Activated CD4-positive, alpha-beta T cell treated with anti-CD3 and anti-CD28 coated beads for 36 hours (primary cell): ENCODE measurements at places on chromosomes 13 and 19. TPM values are rescaled to one million over a fixed set of nuclear protein-coding genes. Genes with fewer than 3 reads are reported as not detected.
A peak's percentile ranks its signal among the peaks of the same experiment; 100 is the strongest.

The CCDC70 gene
- total RNA-seq: not detected

GRCh38 chr13:40077396-40078027 lies 422.1 kb downstream of the COG6 start:
- DNase-seq: no peak

DNA sequence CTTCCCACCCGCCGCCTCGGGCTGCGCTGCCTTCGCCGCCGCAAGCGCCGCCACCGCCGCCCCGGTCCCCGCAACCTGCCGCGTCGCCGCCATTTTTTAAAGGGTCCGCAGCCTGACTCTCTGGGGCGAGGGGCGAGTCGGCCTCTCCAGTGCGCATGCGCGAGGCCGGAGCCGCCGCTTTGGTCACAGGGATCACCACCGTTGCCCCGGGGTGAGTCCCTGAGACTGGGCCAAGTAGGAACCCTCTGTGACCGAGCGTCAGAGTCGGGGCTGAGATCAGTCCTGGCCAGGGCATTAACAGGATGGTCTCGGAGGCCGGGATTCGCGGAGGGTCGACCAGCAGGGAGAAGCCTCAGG lies 42.6 kb downstream of the ZNF146 start:
- DNase-seq: no peak

DNA sequence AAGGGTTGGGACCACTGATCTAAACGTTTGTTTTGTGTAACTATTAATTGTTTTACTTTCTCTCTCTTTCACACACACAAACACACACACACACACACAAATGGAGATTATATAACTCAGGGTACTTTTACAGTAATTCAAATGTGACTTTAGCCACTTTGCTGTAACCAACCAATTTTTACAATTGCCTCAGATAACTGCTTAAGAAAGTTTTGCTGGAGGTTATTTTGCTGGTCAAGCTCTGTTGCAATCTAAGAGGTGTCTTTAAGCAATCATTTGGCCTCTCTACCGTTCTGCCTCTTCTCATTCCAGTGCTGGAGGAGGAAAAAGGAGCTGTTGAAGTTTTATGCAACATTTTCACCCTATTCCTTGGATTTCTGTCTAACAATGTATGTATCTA lies 63.0 kb downstream of the TBC1D4 start:
- DNase-seq: no peak

GRCh38 chr13:108225440-108225839 lies 7.2 kb downstream of the ABHD13 start:
- DNase-seq: no peak

DNA sequence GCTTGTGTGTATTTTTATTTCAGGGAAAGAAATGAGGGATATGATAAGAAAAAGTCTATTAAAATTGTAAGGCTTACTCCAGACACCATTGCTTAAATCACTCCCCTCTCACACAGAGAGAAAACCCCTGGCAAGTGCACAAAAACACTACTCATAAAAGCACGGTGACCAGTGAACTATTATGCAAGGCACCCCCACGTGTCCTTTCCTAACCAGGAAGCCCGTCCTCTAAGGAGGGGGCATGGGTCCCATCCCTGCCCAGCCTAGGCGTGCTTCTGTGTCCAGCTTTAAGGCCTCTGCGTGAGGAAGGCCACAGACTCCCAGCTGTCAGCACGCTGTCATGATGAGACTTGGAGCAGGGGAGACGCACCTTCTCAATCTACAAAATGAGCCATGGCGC lies 83.5 kb downstream of the SLC7A1 start:
- no peak for DNase-seq

DNA sequence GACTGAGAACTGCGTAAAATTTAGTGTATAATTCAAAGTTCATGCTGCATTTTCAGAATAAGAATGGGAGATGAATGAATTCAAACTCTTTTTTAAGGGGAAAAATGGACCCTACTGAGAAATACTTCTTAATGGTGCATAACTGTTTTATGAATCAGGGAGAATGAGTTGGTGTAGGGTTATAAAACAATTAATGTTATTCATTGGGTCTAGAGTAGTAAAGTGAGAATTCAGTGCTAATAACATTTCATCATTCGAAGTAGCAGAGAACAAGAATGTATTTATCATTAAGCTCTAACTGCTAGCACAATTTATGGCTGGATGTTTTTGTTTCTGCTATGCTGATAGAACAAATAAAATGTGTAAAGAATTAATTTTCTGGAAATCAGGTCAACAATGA lies 310.2 kb downstream of the SLITRK5 start:
- no peak for DNase-seq

DNA sequence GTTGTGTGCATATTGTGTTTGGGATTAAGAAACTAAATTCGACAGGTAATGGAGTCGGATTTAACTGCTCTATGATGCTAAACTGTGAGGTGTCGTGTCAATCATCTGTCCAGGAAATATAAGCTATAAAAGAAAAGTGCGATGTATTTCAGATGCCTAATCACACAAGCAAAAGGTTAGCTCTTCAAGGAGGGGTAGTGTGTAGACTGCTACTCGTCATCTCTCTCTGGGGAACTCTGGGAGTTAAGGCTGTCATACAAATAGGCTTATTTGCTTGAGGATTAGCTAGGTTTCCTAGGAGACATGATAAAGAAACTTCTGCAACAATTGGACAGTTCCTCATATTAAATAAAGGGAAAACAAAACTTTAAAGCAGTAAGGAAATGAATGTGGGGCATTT lies 462.1 kb downstream of the OLFM4 start:
- DNase-seq: no peak

DNA sequence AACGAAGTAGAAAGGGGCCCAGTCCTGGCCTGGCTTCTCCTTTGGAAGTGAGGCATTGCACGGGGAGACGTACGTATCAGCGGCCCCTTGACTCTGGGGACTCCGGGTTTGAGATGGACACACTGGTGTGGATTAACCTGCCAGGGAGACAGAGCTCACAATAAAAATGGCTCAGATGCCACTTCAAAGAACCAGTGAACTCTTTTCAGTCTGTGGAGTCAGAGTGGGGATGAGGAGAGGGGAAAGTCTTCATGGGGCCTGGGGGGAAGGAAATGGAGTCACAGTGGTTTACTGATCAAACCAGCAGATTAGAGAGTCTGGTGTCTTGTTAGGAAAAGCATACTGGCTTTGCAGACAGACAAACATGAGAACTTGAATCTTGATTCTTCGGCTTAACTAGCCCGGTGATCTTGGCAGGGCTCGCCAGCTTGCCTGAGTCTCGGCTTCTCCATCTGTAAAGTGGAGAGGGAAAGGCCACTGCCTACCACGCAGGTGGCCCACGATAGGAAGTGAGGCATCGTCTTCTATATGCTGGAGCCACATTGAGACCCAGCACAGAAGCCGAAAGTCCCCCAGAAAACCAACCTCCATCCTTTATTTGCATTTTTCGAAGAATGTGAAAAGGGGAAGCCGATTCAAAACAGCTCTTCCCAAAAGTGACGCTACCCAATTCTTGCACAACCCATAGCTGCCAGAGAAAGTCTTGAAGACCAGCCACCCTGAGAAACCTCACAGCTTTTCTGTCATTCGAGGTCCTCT lies at the start of gene FFAR1:
TSS of gene FFAR1 (plus strand) at position 732 of the 759 bp plus-strand sequence. CDS start 3,650 bp downstream, outside the sequence.
- DNase-seq: peak; percentile 85

GRCh38 chr13:74681891-74682290 lies 547.7 kb upstream of the KLF12 start:
- DNase-seq: no peak

GRCh38 chr19:13670846-13671245 lies 93.5 kb upstream of the MRI1 start:
- DNase-seq: no peak

DNA sequence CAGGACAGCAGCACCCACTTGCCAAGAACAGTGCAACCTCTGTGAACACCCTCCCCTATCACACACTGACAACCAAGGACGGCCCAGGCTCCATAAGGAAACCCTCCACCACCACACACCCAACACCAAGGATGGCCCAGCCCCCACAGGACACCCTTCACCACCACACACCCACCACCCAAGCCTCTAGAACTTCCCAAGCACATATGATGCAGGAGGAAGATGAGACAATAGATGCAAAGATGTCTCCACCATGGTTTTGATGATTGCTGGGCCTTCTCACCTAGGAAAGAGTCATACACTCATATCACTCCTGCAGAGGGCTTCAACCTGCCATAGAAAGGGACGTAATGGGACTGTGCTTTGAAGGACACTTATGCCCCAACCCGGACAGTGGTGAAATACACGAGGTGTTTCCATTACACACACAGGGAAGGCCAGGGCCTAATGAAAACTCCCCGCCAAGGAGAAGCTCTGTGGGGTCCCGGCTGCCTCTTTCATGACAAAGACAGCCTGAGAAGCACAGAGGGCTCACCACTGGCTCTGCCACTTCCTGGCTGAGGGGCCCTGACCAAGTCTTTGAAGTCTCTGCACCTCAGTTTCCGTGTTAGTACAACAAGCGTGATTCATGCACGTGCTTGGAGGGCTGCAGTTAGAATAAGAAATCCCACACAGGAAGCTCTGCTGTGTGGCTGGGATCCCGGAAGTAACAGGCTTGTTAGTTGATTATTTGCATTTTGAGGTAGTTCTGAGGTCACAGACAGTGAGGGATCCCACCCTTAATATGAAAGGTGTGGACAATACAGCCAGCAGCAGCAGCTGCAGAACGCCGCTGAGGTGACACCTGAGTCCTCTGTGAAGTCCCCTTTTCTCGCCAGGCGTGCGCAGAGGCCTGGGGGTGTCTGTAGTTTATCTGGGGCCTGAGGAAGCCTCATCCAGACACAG lies 61.9 kb upstream of the ATP12A start:
- DNase-seq: peak; percentile 81

The CEACAM7 gene
- not detected for total RNA-seq

GRCh38 chr13:41668130-41668757 lies 210.9 kb downstream of the RGCC start:
- peak; percentile 37 for DNase-seq

The CEACAM21 gene
- total RNA-seq: 27.6 TPM

The KHSRP gene
- total RNA-seq: 380 TPM

DNA sequence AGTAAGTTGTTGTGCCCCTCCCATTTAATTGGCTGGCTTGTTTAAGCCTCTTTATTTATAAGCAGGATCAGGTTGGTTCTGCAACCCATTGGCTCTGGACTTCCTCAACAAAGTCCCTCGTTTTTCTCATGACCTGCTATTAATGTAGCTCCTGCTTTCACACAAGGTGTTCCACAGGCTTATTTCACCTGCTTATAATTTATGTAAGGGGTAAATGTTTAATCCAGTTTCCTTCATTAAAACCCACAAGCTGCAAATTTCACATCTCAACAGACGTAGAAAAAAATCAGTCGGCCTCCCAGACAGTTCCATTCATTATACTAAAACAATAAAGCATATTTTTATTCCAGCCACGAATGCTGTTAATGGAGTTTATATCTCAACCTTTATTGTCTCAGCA lies 86.1 kb downstream of the TBC1D4 start:
- DNase-seq: no peak

GRCh38 chr19:7145494-7145893 lies 76.0 kb downstream of the ZNF557 start:
- DNase-seq: no peak

GRCh38 chr13:93715866-93716265 lies 489.3 kb downstream of the GPC6 start:
- DNase-seq: no peak

DNA sequence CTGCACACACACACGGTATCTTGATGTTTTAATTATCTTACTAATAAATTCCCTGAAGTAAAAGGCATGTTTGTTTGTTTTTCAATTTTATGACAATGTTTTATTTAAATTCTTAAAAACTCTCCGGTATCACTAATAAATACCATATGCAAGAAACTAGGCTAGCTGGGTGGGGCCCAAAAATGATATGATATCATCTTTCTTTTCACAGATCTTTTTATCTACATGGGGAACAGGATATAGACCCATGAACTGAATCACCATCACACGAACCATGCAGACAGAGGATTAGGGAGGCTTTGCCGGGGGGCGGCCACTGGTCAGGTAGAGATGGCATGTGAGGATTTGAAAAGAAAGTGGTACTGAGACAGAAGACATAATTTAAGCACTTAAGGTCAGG lies 266.4 kb downstream of the ENOX1 start:
- DNase-seq: no peak

DNA sequence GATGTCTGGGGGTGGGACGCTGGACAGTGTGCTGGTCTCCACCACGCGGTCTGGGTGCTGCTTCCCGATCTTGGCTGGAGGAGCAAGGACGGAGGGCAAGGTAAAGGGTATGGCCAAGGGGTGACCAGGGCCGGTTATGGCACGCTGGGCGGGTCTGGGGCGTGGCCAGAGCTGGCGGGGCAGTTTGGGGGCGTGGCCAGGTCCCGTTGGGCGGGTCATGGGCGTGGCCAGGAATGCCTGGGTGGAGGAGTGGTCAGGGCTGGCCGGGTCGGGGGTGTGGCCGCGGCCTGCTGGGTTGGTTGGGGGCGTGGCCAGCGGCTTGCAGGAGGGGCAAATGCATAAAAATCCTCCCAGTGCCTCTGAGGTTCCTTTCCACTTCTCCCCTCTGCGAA lies 19.2 kb downstream of the GPX4 start:
- DNase-seq: peak; percentile 84
